Inflammatory macrophage treated with lipopolysaccharide for 1 hour (primary cell): ENCODE measurements at places on chromosomes 13 and 19.

DNA sequence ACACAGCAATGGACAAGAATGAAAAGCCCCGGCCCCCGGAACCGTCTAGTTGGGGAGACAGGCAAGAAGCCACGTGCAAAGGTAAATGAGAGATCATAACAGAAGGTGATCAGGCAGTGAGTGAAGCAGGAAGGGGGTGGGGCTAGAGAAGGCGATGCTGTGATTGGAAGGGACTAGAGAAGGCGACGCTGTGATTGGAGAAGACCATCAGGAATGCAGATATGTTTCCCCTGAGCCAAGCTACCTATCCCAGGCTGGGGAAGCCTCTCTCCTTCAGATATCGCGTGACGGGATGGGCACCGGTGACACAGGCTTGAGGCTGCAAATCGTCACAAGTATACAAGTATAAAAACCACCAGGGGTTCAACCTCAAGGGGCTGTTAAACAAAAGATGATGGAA lies 21.8 kb downstream of the DCAF15 start:
- DNase-seq = no peak

- no peak for DNase-seq
Observed at GRCh38 chr19:45100846-45101252, 7.9 kb downstream of the PPP1R37 start.

DNA sequence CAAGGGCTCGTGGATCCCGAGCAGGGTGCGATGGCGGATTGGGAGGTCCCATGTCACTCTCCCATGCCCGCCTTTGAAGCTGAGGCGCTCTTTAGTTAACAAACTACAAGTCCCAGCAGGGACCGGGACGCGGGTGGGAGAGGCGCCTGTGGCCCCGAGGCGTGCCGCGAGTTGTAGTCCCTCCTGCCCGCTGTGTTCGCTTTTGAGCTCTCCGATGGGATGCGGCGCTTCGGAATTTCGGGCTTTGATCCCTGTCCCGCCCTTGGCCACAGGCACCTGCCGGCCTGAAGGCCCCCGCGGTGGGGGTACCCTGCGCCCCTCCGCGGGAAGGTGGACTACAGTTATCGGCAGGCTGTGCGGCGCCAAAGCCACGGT lies 11.0 kb downstream of the CYTH2 start:
- DNase-seq = no peak

- DNase-seq = no peak
Observed at GRCh38 chr19:39558624-39559117, 18.7 kb upstream of the EID2 start.

- DNase-seq = no peak
Observed at GRCh38 chr19:51161266-51161665, 19.2 kb downstream of the SIGLEC7 start.

DNA sequence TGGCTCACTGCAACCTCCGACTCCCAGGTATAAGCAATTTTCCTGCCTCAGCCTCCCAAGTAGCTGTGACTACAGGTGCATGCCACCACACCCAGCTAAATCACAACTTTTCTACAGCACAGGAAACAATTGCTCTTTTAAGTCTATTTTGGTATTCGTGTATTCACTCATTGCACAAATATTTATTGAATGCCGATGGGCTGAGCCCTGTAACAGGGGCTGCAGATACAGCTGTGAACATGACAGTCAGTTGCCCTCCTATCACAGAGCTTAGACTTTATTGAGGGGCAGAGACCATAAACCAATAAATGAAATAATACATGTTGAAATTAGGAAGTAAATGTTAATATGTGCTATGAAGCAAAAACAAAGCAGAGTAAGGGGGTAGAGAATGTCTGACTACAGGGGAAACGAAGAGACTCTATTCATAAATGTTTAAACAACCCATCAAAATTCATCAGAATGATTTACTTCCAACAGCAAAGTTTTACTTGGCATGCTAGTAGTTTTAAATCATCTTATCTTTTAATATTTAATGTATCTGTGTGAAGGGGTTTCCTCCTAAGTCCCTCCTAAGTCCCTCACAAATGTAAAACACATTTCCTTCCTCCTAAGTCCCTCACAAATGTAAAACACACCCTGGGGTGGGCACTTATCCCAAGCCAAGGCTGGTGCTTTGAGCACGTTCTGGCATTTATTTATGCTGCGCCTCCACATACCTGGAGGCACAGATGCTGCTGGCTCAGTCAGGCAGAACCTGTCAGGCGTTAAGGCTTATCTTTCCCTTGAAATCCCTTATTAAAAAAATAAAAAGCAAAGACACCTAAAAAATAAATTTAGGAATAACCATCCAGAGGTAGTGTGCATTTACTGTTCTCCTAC lies 140.8 kb downstream of the MIPEP start:
- DNase-seq = no peak
